NCI-H187 (cell line): ENCODE measurements at places on chromosomes 4 and X.

DNA sequence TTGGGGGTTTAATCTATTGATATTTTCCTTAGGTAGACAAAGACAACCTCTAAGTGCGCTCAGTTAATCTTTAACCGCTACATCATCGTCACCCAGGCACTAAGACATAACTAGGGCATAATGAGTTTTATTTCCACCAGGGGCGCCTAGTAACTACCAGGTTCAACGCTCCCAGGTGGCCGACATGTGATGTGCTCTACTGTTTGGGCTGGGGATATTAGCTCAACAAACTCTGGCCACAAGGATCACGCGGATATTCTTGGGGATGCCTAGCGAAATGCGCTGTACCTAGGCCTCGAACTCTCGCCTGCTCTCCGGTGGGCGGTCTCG is 915 bp upstream of the RAB33B start:
- DNase-seq = no peak

DNA sequence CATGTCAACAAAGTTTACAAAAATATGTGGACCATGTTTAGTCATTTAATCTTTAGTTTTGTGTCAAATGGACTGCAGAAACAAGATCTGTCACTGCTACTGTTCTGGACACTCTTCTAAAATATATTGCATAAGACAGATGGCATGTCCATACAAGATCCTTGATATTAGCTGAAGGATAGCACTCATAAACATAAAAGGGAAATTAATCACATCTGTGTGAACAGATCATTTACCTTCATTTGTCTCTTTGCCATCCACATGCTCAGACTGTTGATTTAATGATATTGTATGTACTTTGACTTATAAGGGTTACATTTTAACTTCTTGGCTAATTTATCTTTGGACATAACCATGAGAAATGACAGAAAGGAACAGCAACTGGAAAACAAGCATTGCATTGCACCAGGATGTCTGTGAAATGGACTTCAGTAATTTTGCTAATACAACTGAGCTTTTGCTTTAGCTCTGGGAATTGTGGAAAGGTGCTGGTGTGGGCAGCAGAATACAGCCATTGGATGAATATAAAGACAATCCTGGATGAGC is at the start of gene UGT2B7:
Gene UGT2B7, plus strand, starts transcription at position 364 of the 546 bp plus-strand sequence. Its CDS starts 47 bp downstream, at position 411.
- no peak for DNase-seq

- no peak for DNase-seq
Observed at GRCh38 chr4:58688568-58688967, 1578.4 kb upstream of the IGFBP7 start.

DNA sequence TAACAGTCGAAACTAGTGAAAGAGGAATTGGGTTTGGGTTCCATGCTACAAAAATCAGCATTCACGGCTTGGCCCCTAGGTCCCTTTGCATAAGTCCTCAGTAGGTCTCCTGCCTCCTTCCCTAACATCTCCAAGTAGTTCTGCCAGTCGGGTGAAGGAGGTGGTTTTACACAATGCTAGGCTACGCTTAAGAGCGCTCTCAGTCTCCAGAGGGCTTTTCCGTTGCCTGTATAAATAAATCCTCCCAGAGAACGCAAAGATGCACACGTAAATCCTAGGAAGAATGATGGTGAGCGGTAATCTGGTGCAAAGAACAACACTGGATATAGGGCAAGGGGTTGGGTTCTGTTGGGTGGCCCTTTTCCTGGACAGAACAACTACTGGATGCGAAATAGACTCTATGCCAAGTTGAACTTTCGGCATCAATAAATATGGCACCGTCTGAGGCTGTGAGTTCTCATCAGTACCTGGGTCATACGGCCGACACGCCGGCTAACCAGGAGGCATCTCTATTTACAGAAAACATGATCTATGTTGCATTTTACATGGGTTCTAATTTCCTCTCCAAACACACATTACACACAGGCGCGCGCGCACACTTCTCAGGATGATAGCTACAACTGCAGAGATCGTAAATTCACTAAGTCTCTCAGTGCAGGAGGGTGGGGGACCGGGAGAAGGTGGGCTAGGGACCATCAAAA is 1.3 kb downstream of the CAMK2D start:
- DNase-seq = peak; percentile 14

DNA sequence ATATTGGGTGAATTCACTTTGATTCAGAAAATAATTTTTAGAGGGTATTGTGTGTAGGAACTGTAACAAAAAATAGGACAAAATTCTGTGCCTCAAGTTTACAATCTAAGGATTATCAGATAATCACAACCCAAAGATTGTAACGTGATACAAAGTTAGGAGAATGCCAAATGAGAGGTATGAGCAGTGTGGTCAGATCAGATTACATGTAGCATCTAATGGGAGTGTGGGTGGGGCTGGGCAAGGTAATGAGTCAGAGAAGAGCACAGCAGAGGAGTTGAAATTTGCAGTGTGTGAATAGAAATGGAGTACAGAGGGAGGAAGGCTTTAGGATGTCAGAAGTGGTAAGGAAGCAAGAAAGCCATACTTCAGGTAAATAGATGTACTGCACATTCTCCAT is 103.4 kb upstream of the TEX13A start:
- DNase-seq = no peak

- no peak for DNase-seq
Observed at GRCh38 chrX:20668550-20668949, 401.8 kb upstream of the RPS6KA3 start.

- no peak for DNase-seq
Observed at GRCh38 chr4:61753739-61754138, 553.6 kb downstream of the ADGRL3 start.

GRCh38 chr4:156830351-156830750 is 141.2 kb downstream of the PDGFC start:
- DNase-seq = no peak

- DNase-seq = peak; percentile 26
Observed at GRCh38 chr4:56976837-56977320, 527 bp downstream of the NOA1 start.

DNA sequence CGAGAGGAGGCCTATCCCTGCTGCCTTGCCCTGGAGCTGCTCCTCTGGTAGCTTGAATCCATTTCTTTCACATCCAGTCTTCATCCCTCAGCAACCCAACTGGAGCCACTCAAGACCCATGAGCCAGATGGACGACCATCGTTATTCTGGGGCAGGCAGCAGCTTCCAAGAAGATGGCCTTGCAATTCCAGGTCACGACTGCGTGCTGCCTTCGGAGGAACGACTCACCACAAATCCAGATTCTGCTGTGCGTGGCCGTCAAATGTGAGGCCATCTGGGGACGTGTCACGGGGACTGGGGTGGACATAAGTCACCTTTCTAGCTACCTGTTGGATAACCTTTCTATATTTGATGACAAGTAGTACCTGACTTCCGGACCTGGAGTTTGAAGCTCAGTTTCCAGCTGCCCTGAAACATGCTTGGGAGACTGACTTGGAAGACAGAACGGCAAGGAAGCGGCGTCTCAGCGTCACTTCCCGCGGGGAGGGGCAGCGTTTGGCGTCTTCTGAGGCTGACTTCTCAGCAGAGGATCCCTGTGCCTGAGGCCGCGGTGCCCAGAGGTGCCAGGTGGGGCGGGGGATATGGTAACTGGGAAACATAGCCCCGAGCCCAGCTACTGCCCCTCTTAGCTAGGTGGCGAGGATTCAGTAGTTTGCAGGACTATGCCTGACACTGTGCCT is 11.7 kb upstream of the TMEM271 start:
- no peak for DNase-seq

- no peak for DNase-seq
Observed at GRCh38 chrX:36310136-36310535, 390.6 kb downstream of the CFAP47 start.

DNA sequence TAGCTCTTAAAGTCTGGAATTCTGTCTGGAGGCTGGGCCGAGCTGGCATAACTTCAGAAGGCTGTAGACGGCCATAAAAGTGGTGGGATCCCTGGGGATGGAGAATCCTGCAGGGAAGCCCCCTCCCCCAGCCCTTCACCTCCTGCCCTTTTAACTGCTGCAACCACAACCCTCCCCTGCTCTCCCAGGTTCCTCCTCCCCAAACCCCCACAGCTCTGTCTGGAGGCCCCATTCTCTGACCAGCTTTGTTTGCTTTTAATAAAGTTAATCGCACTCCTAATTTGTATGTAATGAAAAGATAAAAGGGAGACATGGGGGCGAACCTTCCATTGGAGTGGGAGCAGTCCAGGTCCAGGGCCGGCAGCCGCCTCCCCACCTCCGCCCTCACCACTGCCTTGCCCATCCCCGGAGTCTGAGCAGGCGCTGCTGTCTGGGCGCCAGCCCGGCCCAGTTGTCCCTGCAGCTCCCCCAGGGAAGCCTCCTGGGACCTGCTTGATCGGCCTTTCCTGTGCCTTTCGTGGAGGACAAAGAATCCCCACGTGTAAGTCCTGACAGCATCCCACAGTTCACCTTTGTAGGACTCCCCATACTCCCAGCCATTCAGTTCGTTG is 84.3 kb downstream of the PJA1 start:
- no peak for DNase-seq

GRCh38 chr4:69977582-69977981 is 12.1 kb upstream of the CSN2 start:
- DNase-seq = no peak

DNA sequence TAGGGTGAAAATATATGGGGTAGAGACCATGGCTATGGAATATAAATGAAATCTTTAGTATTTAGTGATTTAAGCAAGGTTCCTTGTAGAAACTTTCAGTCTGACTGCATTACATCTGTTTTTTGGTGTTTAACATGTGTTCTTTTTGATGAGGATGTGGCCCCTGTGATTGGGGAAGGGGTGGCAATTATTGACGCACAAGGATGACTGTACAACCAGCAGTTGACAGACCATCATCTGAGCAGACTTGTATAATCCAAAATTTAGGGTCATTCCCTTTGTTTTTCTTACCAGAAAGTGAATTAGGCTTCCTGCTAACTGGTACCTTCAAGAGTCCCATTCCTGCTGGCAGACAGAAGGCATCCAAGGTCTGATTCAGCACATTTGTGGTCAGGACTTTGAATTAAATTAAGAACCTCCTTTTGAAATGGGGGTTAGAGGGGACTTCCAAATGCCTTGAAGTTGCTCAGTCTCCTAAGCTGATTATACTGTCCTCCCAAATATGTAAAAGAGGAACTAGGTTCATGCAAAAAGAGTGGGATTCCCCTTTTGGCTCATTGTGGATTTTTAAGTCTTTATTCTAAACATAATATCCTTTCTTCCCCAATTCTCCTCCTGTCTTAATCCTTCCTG is 112.4 kb upstream of the CXCL13 start:
- DNase-seq = no peak

DNA sequence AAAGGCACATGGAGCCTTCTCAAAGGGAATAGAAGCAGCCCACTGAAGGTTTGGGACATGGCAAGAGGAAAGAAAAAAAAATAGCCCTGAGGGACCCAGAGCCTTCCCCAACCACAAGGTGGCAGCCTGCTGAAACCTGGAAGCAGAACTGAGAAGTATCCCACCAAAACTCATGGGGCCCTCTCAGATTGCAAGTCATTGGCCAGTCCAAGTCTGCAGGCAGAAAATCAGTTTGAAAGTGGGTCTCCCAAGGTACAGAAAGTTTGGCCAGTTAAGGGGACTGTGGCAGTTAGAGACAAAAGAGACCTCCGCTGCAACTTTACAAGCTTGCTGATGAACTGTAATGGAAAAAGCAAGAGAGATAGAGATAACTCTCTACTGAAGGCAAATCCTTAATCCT is 155.8 kb downstream of the ANTXR2 start:
- DNase-seq = peak; percentile 24

GRCh38 chr4:156824451-156825060 is 147.0 kb downstream of the PDGFC start:
- DNase-seq = no peak
